ENCODE measurements at places on chromosomes 12 and 14. TPM values are rescaled to one million over a fixed set of nuclear protein-coding genes. Genes with fewer than 3 reads are reported as not detected.

HOMEZ gene
- 7.4 TPM for total RNA-seq

GRCh38 chr14:25929881-25930615 is 667.8 kb downstream of the NOVA1 start:
- peaks cover 2% of the 10 kb centered on the region for H3K27me3 ChIP-seq
- no peaks in the 10 kb centered on the region for H3K36me3 ChIP-seq
- no peak overlapping the region for H3K27ac ChIP-seq
- no peaks in the 10 kb centered on the region for H3K4me1 ChIP-seq
- H3K4me3 ChIP-seq: no peak overlapping the region
- DNase-seq: no peak

DNA sequence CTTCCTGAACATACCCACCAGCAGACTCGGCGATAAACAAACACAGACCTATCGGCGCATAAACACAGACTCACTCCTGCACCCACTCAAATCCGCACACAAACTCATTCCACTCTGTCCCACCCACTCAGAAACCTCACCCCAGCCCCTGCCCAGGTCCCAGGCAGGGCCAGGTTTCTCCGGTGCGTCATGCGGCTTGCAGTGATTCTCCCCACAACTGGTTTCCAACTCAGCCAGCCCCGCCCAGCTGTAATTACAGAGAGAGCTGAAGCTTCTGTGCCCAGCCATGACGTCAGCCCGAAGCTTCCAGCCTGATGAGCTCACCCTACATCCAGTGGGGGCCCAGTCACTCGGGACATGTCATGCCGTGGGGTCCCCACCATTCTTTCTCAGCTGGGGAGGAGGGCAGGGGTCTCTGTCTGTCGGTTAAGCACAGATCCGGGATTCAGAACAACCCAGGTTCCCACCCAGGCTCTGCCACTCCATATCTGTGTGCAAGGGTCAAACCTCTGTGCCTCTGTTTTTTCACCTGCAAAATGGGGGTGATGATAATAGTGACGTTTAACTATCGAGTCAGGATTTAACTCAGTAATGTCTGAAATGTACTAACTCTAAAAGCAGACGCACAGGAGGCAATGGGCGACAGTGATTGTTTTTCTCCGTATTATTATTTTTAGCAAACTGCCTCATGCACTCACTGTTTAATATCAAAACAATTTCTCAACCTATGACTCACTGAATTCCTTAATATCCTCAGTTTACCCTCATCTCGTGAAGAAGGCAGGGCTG is 2.3 kb upstream of the HSPB8 start:
- peak overlapping the region; percentile 85 for H3K27ac ChIP-seq
- H3K27me3 ChIP-seq: peaks cover 5% of the 10 kb centered on the region
- no peaks in the 10 kb centered on the region for H3K36me3 ChIP-seq
- peaks cover 48% of the 10 kb centered on the region for H3K4me1 ChIP-seq
- peak; percentile 91 for DNase-seq

BBS10 gene
- 9.5 TPM for total RNA-seq

SPIC gene
- total RNA-seq: not detected

CTSG gene
- total RNA-seq: not detected

GRCh38 chr12:109056891-109057290 is 4.5 kb downstream of the USP30 start:
- no peak overlapping the region for H3K27ac ChIP-seq
- no peak for DNase-seq
- peaks cover 18% of the 10 kb centered on the region for H3K4me1 ChIP-seq
- no peak overlapping the region for H3K4me3 ChIP-seq

GRCh38 chr14:34804933-34805332 is 70.2 kb downstream of the BAZ1A start:
- peaks cover 47% of the 10 kb centered on the region for H3K36me3 ChIP-seq
- DNase-seq: no peak
- no peak overlapping the region for H3K27ac ChIP-seq
- H3K4me3 ChIP-seq: no peak overlapping the region
- no peaks in the 10 kb centered on the region for H3K27me3 ChIP-seq

GRCh38 chr12:6730169-6730568 is 6.3 kb downstream of the COPS7A start:
- no peak overlapping the region for H3K27ac ChIP-seq
- H3K4me3 ChIP-seq: no peak overlapping the region
- no peak for DNase-seq
- no peaks in the 10 kb centered on the region for H3K27me3 ChIP-seq
- peaks cover 10% of the 10 kb centered on the region for H3K4me1 ChIP-seq

- H3K36me3 ChIP-seq: no peaks in the 10 kb centered on the region
- H3K4me3 ChIP-seq: no peak overlapping the region
- no peak overlapping the region for H3K27ac ChIP-seq
Measured at GRCh38 chr12:15056218-15056617, 83.4 kb downstream of the PDE6H start.

- H3K4me3 ChIP-seq: no peak within 1 kb of the TSS
- H3K27me3 ChIP-seq: peaks cover 3% of the 10 kb centered on the region
- H3K27ac ChIP-seq: no peak within 1 kb of the TSS
- H3K4me1 ChIP-seq: no peaks in the 10 kb centered on the region
Measured at GRCh38 chr14:61321385-61322010, at the start of gene PRKCH. PRKCH (plus strand) TSS chr14:61321579; CDS start chr14:61322102, 523 bp downstream.

- H3K36me3 ChIP-seq: peaks cover 9% of the 10 kb centered on the region
- no peaks in the 10 kb centered on the region for H3K27me3 ChIP-seq
- H3K27ac ChIP-seq: no peak overlapping the region
- no peak for DNase-seq
- no peak overlapping the region for H3K4me3 ChIP-seq
Measured at GRCh38 chr12:118160536-118160935, 24.6 kb downstream of the PEBP1 start.

ALDH1L2 gene
- 41.2 TPM for total RNA-seq

TBC1D30 gene
- total RNA-seq: 0.16 TPM

SMCO2 gene
- not detected for total RNA-seq

GRCh38 chr14:56244138-56244789 is 126.1 kb downstream of the PELI2 start:
- DNase-seq: peak; percentile 80
- peaks cover 66% of the 10 kb centered on the region for H3K4me1 ChIP-seq
- peak overlapping the region; percentile 90 for H3K27ac ChIP-seq
- no peaks in the 10 kb centered on the region for H3K27me3 ChIP-seq

DNA sequence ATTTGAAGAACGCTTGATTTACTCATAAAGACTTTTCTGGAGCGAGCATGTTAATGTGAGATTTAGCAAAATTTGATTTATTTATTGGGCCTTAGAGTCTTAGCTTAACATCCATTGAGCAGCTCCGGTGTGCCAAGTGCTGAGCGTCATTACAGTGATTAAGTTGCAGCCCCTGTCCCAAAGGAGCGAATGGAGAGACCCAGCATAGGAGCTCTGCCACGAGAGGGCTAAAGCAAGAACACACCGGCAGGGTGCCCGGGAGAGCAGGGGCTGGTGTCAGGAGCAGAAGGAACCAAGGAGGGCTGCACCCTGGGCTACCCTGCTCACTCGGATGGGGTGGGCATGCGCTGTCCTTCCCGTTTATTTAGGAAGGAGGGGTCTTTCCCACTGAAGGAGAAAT is 50.6 kb downstream of the PPP2R5C start:
- H3K27ac ChIP-seq: peak overlapping the region; percentile 19
- peaks cover 8% of the 10 kb centered on the region for H3K36me3 ChIP-seq
- peak overlapping the region; percentile 96 for H3K4me3 ChIP-seq
- DNase-seq: no peak
- peaks cover 68% of the 10 kb centered on the region for H3K4me1 ChIP-seq
- no peaks in the 10 kb centered on the region for H3K27me3 ChIP-seq

DNA sequence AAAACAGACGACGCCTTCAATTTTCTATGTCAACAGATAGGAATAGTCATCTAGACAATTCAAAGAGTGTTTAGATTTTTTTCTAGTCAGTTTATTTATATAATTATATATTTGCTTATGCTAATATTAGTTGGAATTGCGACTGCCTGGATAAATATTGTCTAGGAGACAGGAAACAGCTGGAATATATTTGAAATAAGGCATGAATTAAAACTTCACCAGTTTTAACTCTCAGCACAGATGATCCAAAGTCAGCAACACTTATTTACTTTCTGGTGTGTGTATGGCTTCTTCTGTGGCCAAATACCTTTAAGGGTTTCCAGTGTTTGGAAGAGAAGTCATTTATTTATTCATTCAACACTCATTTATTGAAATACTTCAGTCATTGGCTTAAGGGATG is 1215.4 kb upstream of the USP15 start:
- no peak overlapping the region for H3K27ac ChIP-seq
- no peaks in the 10 kb centered on the region for H3K36me3 ChIP-seq
- H3K27me3 ChIP-seq: no peaks in the 10 kb centered on the region
- H3K4me1 ChIP-seq: no peaks in the 10 kb centered on the region
- no peak overlapping the region for H3K4me3 ChIP-seq

- peaks cover 9% of the 10 kb centered on the region for H3K36me3 ChIP-seq
- peak overlapping the region; percentile 92 for H3K4me3 ChIP-seq
- no peak for DNase-seq
- H3K4me1 ChIP-seq: peaks cover 56% of the 10 kb centered on the region
- peaks cover 7% of the 10 kb centered on the region for H3K27me3 ChIP-seq
Measured at GRCh38 chr12:121579190-121579791, 1.5 kb downstream of the KDM2B start.

GRCh38 chr14:91317381-91318308 is 73.1 kb upstream of the GPR68 start:
- no peaks in the 10 kb centered on the region for H3K4me1 ChIP-seq
- no peak overlapping the region for H3K27ac ChIP-seq
- no peaks in the 10 kb centered on the region for H3K36me3 ChIP-seq

CLEC6A gene
- total RNA-seq: not detected

LMNTD1 gene
- total RNA-seq: 0.44 TPM

POTEG gene
- not detected for total RNA-seq

GAPDH gene
- 7,539 TPM for total RNA-seq

GRCh38 chr14:104094709-104095425 is 9.4 kb downstream of the ASPG start:
- H3K36me3 ChIP-seq: no peaks in the 10 kb centered on the region
- peak; percentile 13 for DNase-seq
- no peak overlapping the region for H3K27ac ChIP-seq
- H3K27me3 ChIP-seq: peaks cover 2% of the 10 kb centered on the region
- no peak overlapping the region for H3K4me3 ChIP-seq

DNA sequence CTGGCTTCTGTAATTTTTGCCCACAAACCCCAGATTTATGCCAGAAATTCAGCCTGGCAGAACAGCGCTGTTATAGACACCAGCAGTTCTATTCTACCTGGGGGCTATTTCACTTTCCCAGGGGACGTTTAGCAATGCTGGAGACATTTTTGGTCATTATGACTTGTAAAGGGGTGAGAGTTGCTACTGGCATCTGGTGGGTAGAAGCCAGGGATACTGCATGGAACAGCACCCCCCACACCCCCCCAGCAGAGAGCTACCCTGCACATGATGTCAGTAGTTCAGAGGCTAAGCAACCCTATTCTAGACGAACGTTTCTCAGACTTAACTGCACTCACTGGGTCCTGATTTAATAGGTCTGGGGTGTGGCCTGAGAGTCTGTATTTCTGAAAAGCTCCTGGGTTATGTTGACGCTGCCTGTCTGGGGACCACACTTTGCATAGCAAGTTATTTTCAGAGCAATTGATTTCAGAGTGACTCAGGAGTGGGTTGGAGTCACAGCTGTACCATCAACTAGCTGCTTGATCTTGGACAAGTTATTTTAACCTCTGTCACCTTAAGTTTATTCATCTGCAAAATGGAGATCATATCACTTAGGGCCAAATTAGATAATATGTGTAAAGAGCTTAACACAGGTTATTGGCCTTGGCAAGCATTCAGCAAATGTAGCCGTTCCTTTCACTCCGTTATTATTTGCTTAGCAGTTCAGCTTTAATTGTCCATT is 48.5 kb downstream of the CHST11 start:
- H3K27me3 ChIP-seq: peaks cover 7% of the 10 kb centered on the region
- DNase-seq: no peak
- H3K4me1 ChIP-seq: peaks cover 17% of the 10 kb centered on the region
- no peak overlapping the region for H3K4me3 ChIP-seq
- H3K36me3 ChIP-seq: peaks cover 11% of the 10 kb centered on the region
- no peak overlapping the region for H3K27ac ChIP-seq

GRCh38 chr12:131369094-131369845 is 341.6 kb upstream of the SFSWAP start:
- peaks cover 4% of the 10 kb centered on the region for H3K36me3 ChIP-seq
- H3K4me3 ChIP-seq: no peak overlapping the region
- H3K27ac ChIP-seq: no peak overlapping the region
- H3K4me1 ChIP-seq: no peaks in the 10 kb centered on the region
- no peaks in the 10 kb centered on the region for H3K27me3 ChIP-seq

DNA sequence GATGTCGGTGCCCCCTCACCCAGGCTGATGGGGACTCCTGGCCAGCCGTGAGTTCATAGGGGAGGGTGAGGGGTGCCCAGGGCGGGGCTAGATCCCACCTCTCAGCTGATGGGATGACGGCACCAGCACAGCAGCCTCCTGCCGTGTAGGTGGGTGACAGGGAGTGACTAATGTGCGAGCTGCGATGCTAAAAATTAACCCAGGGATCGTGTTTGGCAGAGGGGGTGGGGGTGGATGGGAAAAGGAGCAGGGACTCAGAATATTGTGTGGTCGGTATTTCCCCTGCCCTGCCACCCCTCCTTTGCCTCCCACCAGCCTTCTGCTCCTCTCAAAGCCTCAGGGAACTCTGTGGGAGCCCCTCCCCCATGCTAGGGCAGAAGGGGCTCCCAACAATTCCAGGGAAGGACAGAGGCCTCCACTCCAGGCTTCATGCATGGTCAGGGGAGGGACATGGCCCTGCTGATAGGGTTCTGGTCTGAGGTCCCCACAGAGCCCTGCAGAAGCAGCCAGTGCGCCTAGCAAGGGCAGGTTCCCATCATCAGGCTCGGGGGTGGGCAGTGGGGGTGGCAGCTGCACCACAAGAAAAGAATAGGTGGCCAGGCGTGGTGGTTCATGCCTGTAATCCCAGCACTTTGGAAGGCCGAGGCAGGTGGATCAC is 12.5 kb downstream of the TAMALIN start:
- peaks cover 13% of the 10 kb centered on the region for H3K4me1 ChIP-seq
- no peak overlapping the region for H3K4me3 ChIP-seq

- peaks cover 2% of the 10 kb centered on the region for H3K27me3 ChIP-seq
- H3K27ac ChIP-seq: no peak overlapping the region
- no peak overlapping the region for H3K4me3 ChIP-seq
- no peaks in the 10 kb centered on the region for H3K36me3 ChIP-seq
Measured at GRCh38 chr12:66603461-66603860, 75.4 kb downstream of the GRIP1 start.

GRCh38 chr14:21039585-21040369 is 2.4 kb upstream of the RNASE7 start:
- no peaks in the 10 kb centered on the region for H3K36me3 ChIP-seq
- peaks cover 54% of the 10 kb centered on the region for H3K4me1 ChIP-seq
- no peak overlapping the region for H3K4me3 ChIP-seq
- H3K27ac ChIP-seq: no peak overlapping the region
- peaks cover 38% of the 10 kb centered on the region for H3K27me3 ChIP-seq
- peak; percentile 63 for DNase-seq

- peak overlapping the region; percentile 33 for H3K4me3 ChIP-seq
- peaks cover 97% of the 10 kb centered on the region for H3K4me1 ChIP-seq
- H3K27me3 ChIP-seq: no peaks in the 10 kb centered on the region
- H3K36me3 ChIP-seq: peaks cover 33% of the 10 kb centered on the region
- DNase-seq: peak; percentile 81
- H3K27ac ChIP-seq: peak overlapping the region; percentile 85
Measured at GRCh38 chr14:88831284-88831683, 6.8 kb downstream of the TTC8 start.
